ENCODE measurements at places on chromosomes 16 and 17. TPM values are rescaled to one million over a fixed set of nuclear protein-coding genes. Genes with fewer than 3 reads are reported as not detected.

DNA sequence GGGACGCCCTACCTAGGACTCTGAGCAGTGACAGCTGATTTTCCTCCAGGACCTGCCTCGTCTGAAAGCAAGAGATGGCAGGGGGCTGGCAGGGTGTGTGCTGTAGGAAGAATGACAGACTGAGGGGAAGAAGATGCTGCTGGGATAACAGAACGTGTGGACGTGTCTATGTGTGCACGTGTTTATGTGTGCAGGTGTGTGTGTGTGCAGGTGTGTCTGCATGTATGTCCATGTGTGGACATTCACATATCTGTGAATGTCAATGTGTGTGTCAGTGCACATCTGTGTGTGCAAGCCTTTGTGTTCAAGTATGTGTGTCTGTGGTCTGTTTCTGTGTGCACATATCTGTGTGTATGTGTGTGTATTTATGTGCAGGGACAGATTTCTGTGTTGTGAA lies 132.5 kb downstream of the SDK2 start:
- no peak for DNase-seq

Gene TP53TG3F
- polyA plus RNA-seq, result not detected

- no peak for DNase-seq
Observed at GRCh38 chr16:2726923-2727322, 6.9 kb upstream of the PRSS27 start.

GRCh38 chr17:376936-377863 lies 24.6 kb upstream of the RPH3AL start:
- no peak for DNase-seq

Gene MAF
- 46.2 TPM for polyA plus RNA-seq

DNA sequence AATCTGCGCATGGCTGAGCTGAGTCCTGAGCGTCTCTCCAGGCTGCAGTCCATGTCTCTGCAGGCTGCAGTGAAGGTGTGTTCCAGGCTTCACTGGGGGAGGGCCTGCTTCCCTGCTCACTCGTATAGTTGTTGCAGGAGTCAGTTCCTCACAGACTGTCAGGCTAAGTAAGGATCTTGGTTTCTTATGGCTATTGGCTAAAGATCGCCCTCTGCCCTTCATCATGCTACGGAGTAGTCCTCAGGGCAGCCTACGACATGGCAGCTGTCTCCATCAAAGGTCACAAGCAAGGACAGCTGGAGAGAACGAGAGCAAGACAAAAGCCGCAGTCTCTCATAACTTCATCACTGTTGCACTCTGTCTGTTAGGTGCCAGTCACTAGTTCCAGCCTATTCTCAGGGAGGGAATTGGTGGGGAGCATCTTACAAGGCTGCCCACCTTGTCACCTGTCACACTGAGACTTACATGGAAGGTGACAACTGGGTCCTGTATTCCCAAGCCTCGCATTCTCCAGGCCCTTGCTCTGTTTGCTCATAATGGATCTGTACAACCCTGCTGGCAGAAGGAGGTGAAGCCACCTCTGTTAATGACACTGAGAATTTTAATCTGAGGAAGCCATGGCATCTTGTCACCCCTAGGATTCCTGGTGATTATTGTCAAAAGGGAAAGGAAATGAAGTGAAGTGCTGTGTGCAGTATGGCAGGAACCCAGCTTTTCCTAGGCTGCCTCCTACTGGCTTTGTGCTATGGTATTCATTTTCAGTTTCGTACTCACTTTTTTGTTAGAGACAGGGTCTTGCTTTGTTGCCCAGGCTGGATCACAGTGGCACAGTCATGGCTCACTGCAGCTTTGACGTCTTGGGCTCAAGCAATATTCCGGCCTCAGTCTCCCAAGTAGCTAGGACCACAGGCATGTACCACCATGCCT lies 43.4 kb downstream of the MFSD11 start:
- DNase-seq, result no peak

GRCh38 chr17:47898241-47898640 lies 2.2 kb downstream of the SP2 start:
- DNase-seq, result no peak

Gene CSH1
- polyA plus RNA-seq, result not detected

DNA sequence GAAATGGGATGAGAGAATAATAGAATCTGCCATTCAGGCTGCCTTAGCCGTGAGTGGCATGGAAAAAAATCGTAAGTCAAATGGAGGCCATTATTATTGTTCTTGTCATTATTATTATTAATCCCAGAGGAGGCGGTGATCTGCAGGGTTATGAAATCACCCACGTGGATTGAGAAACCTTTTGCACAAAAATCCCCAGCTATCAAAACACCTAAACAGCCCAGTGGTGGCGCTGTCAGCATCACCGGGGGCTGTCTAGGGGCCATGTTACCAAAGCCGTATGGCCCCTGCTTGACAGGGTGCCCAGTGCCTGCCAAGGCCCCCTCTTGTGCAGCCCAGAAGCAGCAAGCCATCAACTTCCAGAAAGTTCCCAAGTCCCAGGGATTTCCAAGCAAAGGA lies 25.2 kb downstream of the CNGB1 start:
- no peak for DNase-seq

- no peak for DNase-seq
Observed at GRCh38 chr16:72787514-72788268, 260.2 kb downstream of the ZFHX3 start.

Gene GRB7
- polyA plus RNA-seq, result 32.8 TPM

DNA sequence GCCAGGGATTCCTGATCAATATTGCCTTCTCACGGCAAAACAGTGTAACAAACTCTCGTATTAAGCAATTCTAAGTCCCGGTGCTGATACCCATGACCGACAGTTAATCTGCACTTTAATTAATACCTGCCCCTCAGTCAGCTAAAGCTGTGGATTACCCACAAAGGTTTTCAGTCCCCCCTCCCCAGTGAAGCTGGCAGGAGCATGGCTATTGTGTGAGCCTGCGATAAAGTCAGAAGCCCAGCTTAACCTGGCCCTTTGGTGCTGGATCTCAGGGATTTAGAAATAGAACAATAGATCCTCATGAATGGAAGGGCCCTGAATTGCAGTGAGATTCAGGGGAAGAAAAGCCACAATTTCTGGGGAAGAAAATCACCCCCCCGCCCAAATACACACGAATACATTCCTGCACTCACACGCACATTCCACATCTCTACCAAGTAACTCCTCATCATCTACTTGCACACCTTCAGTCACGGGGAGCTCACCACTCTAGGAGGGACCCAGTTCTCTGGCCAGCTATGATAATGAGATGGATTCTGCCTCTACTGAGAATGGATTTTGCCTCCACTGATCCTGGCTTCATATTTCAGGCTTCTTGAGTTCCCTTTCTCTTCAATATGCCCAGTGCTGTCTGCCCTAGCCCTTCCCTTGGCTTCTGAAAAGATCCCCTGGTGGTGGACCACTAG lies 102.6 kb downstream of the WSCD1 start:
- no peak for DNase-seq

DNA sequence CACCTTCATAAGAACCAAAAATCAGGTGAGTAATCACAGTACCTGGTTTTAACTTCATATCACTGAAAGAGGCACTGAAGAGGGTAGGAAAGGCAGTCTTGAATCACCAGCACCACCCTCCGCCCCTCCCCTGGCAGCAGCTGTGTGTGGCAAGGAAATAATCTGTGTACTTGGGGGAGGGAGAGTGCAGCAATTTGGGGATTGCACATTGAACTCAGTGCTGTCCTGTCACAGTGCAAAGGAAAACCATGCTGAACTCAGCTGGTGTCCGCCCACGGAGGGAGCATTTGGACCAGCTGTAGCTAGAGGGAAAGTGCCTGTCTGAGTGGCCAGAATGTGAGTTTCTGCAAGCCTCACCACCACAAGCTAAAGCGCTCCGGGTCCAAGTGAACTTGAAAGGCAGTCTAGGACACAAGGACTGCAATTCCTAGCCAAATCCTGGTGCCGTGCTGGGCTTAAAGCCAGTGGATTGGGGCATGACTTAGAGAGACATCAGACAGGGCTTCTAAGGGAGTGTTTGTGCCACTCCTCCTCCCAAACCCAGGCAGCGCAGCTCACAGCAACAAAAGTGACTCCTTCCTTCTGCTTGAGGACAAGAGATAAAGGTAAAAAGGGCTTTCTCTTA lies 39.7 kb upstream of the ALDH3A1 start:
- no peak for DNase-seq

Gene CTRB1
- not detected for polyA plus RNA-seq

- DNase-seq, result no peak
Observed at GRCh38 chr17:49993423-49994060, 1.5 kb downstream of the DLX3 start.

GRCh38 chr16:3127745-3128144 lies 7.1 kb upstream of the ZNF213 start:
- no peak for DNase-seq

- DNase-seq, result no peak
Observed at GRCh38 chr17:69716556-69716955, 302.1 kb downstream of the MAP2K6 start.

- no peak for DNase-seq
Observed at GRCh38 chr16:6897876-6898485, 434.7 kb upstream of the RBFOX1 start.

DNA sequence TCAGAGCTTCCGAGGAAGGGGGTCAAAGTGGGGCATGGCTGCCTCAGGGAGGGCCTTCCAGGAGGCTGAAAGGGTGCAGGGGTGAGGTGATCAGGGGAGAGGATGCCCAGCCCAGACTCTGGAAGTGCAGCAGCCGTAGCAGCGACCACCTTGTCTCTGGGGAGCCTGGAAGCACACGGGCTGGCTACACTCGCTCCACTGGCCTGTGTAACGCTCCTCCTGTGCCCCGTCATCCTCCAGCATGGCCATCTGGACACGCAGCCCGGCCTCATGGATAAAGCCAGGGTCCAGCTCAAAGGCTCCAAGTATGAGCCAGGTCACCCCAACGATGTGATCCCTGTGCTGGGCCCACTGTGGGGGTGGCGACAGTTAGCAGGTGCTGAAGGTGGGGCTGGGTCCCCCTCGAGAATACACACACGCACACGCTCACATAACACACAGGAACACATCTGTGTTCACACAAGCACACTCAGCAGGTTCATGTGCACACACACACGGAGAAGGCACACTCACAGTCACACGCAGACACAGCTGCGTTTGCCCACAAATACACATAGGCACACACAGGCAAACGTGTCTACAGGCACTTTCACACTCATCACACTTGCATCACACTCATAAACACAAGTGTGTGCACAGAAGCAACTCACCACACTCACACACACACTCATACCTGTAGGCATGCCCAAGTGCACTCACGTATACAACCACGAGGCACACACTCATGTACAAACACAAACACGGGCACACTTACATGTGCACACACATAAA lies 19.3 kb downstream of the POLR3K start:
- no peak for DNase-seq

DNA sequence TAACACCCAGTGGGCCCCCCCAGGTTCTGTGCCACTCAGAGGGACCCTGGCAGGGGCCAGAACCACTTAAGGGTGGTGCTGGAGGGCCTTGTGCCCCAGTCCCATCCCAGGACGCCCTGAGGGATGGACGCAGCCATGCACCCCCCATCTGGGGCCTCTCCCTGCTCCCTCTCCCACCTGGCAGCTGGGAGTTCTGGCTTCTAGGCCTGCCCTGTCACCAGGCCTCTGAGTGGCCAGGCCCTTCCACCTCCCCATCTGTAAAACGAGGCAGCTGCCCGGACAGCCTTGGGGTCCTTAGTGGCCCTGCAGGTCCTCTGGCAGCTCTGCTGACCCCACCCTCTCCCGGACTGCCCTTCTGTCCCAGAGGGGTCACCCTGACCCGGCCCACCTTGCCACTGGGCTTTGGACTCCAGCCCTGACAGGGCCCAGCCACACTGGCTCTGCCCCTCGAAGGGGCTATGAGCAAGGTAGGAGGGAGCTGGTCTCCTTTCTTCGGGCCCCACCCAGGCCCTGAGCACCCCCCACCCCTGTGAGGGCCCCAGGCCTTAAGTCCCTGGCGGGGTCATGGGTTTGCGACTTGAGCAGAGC lies 12.3 kb downstream of the PAM16 start:
- no peak for DNase-seq

GRCh38 chr16:117379-118365 lies 20.8 kb downstream of the NPRL3 start:
- DNase-seq, result no peak

- no peak for DNase-seq
Observed at GRCh38 chr16:23244122-23244521, 58.0 kb upstream of the SCNN1B start.

DNA sequence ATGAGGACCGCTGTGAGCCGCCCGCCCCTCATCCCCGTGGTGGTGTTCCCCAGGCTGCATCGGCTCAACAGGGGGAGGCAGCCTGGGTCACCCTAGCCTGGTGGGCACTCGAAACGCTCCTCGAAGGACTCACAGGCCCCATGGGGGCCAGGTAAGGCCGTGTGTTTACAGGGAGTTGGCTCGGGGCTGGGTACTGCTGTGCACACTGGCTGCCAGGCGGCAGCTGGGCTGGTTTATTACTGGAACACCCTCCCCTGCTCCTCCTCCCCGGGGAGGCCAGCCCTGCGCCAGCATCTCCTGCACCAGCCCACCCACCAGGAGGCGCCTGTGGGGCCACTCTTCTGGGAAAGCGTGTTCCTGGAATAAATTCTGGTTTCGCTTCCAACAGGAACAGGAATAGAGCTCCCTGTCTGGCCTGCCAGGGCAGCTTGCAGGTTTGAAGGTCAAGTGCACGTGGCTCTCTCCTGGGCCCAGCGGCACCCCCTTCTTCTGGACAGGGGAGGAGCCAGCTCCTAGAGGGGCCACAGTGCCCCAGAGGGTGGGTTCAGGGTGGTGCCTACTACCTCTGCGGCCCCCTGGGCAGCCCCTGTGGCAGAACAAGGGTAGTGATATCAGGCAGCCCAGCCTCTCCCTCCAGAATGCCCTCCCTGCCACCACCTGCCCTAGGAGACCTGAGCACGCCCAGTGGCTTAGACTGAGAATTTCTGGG lies 11.3 kb downstream of the MCRIP1 start:
- DNase-seq, result no peak

Gene PDE6G
- 16.8 TPM for polyA plus RNA-seq

DNA sequence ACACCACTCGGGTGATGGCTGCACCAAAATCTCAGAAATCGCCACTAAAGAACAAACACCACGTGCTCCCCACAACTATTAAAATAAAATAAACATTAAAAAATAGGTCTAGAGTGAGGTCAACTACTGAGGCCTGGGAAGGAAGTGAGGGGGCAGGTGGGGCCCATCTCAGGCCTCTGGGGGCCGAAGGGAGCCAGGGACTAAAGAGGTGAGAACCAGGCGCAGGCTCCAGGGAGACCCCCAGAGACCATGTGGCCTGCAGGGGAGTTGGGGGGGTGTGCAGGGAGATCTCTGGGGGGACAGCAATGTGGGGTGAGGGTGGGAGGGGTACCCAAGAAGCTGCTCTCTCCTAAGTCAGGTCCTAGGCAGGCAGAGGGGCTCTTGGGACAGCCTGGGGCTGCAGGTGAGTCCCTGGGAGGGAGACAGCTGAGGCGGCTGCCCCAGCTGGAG lies 111.3 kb upstream of the SMURF2 start:
- no peak for DNase-seq

Gene IL34
- 1.2 TPM for polyA plus RNA-seq

Gene CDH1
- polyA plus RNA-seq, result 98.3 TPM

Gene KRT39
- not detected for polyA plus RNA-seq

Gene NLE1
- polyA plus RNA-seq, result 22.8 TPM

Gene CDR2L
- 10.6 TPM for polyA plus RNA-seq

GRCh38 chr16:11526655-11527350 lies 59.9 kb downstream of the LITAF start:
- DNase-seq, result no peak

- no peak for DNase-seq
Observed at GRCh38 chr17:45240905-45241327, 19.2 kb downstream of the FMNL1 start.

GRCh38 chr17:17681744-17682292 lies 560 bp downstream of the RAI1 start:
- no peak for DNase-seq

Gene ST6GALNAC2
- 9.5 TPM for polyA plus RNA-seq

- no peak for DNase-seq
Observed at GRCh38 chr17:73022694-73023093, 69.8 kb downstream of the SLC39A11 start.

Gene WSB1
- polyA plus RNA-seq, result 343 TPM
